ENCODE measurements at places on chromosomes 12 and 14.

GRCh38 chr14:106069804-106070625 lies 543.6 kb downstream of the TMEM121 start:
- no peak for DNase-seq

- no peak for DNase-seq
These were observed 26.9 kb downstream of the GLIPR1L1 start for GRCh38 chr12:75361408-75361807.

GRCh38 chr14:20569066-20569465 lies 8.2 kb upstream of the RNASE9 start:
- no peak for DNase-seq

DNA sequence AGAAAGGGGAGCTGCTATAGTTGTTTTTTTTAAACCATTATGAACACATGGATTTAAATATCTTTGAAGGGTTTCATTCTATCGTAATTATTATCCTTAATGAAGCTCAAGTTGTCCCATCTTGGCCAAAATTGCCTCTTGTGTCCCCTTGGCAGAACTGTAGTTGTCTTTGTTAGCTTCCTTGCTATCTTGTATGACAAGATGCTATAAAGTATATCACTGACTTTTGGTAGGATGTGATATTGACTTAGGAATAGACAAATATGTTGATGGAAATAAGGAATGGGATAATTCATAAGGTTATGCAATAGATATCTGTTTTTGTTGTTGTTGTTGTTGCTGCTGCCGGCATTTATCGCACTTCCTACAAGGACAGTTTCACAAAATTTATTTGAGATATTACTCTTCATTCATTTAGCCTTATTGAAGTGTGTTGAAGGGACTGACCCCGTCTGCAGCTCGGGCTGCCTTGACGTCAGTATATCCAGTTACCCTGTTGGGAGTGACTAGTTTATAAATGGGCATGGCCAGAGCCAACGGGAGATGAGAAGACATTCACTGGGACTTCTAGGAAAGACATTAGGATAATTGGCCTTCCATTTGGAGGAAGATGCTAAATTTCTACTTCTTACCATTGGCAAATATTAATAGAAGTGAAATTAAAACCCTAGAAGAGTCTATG lies 26.1 kb upstream of the APOLD1 start:
- no peak for DNase-seq

DNA sequence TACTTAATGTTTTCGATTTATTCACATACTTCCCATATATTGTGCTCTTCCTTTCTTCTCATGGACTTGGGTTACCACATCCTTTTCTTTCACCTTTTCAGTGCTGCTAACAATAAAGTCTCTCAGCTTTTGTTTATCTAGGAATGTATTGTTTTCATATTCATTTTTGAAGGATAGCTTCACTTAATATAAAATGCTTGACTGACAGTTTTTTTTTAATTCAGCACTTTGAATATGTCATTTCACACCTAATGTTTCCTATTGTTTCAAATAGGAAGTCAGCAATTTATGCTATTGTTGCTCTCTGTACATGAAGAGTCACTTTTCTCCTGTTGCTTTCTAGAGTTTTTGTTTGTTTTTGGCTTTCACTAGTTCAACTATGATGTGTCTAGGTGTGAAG lies 738.3 kb upstream of the STXBP6 start:
- no peak for DNase-seq

DNA sequence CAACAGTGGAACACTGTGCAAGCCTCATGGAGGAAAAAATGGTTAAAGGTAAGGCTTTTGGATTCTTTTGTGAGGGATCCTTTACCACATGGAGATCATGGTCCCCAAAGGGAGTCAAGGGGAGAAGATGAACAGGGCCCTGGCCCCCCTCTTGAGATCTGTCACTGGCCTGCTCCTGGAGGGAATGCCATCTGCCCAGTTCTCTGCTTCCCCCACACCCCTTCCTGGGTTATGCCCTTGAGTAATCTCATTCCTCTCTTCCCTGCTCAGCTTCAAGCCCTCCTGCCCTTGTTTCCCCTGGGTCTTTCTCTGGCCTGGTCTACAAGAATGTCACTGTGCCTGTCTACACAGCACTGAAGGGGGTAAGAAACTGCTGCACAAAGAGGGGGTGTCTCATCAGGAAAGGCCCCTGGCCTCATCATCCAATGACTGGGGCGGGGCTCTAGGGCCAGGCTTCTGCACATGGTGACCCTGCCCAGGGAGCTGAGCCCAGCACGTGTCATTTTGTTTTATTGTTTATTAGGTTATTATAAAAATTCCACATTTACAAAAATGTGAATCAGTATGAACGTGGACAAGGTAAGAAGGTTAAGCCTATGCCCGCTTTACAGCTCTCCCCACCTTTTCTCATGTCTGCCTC lies 30.3 kb downstream of the PIGH start:
- no peak for DNase-seq

DNA sequence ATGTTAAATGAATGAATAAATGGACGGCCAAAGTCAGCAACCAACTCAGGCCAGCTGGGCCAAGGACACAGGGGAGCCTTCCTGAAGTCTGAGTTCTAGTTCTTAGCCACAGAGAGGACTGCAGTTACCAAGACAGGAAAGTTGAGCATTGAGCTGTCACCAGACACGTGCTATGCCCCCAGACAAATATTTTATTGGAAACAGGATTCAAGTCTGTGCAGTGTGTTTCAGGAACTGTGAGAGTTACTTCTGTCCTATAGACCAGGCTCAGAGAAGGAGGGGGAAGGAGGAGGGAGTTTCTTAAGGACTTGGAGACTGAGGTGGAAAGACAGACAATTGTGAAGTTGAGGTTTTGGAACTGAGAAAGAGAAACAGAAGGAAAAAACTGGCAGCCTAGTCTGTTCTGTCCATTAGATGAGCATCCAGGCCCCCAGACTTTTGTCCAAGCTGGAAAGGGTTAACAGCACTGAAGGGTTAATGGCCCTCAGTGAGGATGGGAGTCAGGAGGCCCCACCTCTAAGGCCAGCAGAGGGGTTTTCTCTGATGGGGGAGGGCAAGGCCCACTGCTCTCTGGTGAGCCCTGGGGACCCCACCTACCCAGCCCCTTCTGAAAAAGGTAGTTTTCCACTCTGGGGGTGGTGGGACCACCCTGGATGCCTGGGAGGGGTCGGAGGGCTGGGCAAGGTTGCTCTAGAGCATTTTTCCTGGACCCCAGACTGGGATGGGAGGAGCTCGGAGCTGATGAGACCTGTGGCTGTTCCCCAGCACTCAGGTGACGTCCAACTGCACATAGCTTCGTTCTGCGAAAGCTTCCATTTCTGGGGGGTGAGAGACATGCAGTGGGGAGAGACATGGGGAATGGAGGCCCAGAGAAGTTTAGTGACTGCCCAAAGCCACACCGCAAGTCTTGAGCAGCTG lies 6.9 kb upstream of the CMKLR1 start:
- no peak for DNase-seq

DNA sequence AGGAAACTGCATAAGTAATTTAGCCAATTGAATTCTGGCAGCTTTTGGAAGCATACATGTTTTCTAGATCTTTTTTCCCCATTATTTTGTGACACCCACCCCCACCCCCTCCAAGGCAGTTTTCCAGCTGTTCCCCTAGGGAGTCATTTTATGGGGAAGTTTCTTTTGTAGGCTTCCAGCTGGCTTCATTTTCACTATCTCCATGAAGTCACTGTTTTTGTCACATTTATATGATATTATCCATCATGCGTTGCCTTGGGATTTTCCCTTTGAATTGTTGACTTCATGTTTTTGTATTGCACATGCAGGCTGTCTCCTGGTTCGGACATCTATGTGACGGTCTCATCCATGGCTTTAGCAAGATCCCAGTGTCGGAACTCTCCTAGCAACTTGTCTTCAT lies 233.6 kb upstream of the RGS6 start:
- DNase-seq = no peak

GRCh38 chr12:82398879-82399278 lies 40.5 kb downstream of the METTL25 start:
- no peak for DNase-seq

DNA sequence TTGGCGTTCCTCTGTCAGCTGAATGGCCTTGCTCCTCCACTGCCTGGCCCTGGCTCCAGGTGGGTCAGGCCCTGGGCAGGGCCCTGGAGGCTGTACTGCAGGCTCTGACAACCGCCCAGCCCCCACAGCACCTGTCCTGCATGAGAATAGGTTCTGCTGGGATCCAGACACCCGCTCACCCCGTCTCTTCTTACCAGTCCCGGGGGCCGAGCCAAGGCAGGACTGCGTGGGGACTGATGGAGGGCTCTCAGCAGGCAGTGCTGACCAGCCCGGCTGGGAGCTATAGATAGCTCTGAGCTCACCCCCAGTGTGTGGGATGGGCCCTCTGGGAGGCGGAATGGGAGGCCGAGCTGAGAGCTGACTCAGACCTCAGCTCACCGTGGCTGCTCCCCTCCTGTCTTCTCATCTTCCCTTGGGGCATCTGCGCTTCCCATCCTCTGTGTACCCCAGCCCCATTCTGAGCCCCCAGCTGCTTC lies 39.6 kb downstream of the TEAD4 start:
- no peak for DNase-seq

- no peak for DNase-seq
These were observed 15.4 kb upstream of the BCL11B start for GRCh38 chr14:99287269-99287942.

- DNase-seq = no peak
These were observed 396.9 kb upstream of the TMTC1 start for GRCh38 chr12:30180602-30181001.

Data from HuH-7 (cell line).